ENCODE measurements at places on chromosomes 4 and X. TPM values are rescaled to one million over a fixed set of nuclear protein-coding genes. Genes with fewer than 3 reads are reported as not detected.

SASH3 gene
- not detected for total RNA-seq

IQCM gene
- not detected for total RNA-seq

PWWP3B gene
- not detected for total RNA-seq

CDKL2 gene
- 0.13 TPM for total RNA-seq

NLGN3 gene
- 0.13 TPM for total RNA-seq

NXF2B gene
- total RNA-seq, result not detected
